ENCODE measurements at places on chromosomes 13 and 19.

- no peak for DNase-seq
These were observed 22.7 kb downstream of the BTBD2 start for GRCh38 chr19:1992759-1993260.

- no peak for DNase-seq
These were observed 464.6 kb downstream of the PCDH9 start for GRCh38 chr13:66765559-66765958.

DNA sequence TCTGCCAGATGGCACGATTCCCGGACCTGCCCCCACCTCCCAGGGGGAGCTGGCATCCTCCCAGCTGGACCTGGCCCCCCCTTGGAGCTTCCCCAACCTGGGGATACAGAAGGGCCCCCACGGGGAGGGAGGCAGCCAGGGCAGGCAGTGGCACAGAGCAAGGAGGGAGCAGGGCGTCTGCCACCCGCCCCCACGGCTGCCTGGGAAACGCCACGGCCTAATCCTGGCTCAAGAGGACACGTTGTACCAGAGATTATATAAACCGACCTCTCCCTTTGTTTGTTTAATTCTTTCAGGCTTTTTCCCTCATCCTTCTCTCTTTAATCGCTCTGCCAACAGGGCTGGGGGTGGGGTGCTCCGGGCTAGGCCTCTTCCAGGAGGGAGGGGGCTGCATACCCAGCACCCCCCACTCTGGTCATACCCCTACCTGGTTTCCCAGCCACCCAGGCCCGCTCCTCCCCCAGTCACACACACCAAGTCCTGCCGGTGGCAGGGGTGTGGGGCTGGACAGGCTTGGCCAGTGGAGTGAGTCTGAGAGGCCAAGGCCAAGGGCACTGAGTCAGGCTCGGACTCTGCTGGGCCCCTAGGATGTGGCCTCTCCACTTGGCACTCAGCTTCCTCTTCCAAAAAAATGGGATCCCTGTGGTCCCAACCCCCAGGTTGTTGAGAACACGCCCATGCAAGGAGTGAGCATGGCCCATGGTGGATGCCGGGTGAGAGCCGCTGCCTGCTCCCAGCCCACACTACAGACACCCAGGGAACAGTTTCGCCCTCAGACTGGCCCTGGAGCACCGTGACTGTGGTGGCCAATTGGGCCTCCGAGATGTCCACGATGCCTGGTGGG lies 29.5 kb upstream of the NFIC start:
- no peak for DNase-seq

GRCh38 chr13:88189728-88190127 lies 518.6 kb downstream of the SLITRK5 start:
- DNase-seq = no peak

GRCh38 chr19:49347835-49348234 lies 12.6 kb downstream of the CD37 start:
- DNase-seq = no peak

- DNase-seq = no peak
These were observed 1.3 kb downstream of the HSPBP1 start for GRCh38 chr19:55278391-55279135.

GRCh38 chr19:47350630-47351029 lies 1.5 kb downstream of the DHX34 start:
- DNase-seq = no peak

GRCh38 chr13:105838231-105838630 lies 697.2 kb downstream of the EFNB2 start:
- DNase-seq = no peak

GRCh38 chr13:58598241-58598640 lies 966.7 kb downstream of the PCDH17 start:
- DNase-seq = no peak

GRCh38 chr19:35037716-35038622 lies 3.6 kb upstream of the HPN start:
- DNase-seq = no peak

GRCh38 chr19:10450853-10451609 lies 30.7 kb downstream of the PDE4A start:
- DNase-seq = no peak

All from stimulated activated CD8-positive, alpha-beta memory T cell treated with anti-CD3 and anti-CD28 coated beads, Interleukin-4, amount 100 ng/mL, for 1 hour (primary cell).